ENCODE measurements at places on chromosomes 12 and 14. TPM values are rescaled to one million over a fixed set of nuclear protein-coding genes. Genes with fewer than 3 reads are reported as not detected.

DNA sequence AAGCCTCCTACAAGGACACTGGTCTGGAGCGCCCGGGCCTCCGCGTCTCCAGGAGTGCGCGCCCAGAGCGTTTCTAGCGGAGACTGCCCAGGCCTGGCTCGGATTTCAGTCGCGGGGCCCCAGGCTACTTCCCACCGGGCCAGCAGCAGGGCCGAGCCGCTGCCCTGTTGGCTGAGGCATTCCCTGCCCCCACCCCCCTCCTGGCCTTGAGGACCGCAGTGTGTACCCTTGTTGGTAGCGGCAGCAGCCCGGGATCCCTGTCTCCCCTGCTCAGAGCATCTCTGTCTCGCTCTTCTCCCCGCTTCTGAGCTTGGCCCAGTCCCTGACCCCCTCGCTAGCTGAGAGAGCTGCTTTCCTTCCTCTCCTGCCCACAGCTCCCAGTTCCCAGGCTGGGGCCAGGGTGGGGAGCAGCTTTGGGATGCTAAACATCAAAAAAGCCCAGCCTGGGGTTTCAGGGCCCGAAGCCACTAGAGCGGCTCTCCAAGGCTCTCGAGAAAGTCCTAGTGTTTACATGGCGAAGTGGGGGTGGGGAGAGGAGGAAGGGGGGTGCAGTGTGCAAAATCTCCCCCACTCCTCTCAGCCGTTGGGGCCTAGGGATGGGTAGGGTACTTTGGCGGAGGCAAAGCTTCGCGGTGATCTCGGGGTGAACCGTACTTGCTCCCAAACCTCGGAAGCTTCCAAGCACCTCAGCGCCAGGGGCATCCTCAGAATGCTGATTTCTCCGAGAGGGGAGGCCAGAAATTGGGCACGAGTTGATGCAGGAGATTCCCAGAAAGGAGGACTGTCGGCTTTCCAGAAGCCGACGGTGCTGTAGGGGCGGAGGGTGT lies 6.4 kb downstream of the NKX2-1 start:
- DNase-seq = no peak

- DNase-seq = peak; percentile 8
Observed at GRCh38 chr14:67575684-67576083, 24.4 kb downstream of the PIGH start.

The FMNL3 gene
- total RNA-seq = 22.5 TPM

The GYS2 gene
- not detected for total RNA-seq
